ENCODE measurements at places on chromosomes 3 and 15.

DNA sequence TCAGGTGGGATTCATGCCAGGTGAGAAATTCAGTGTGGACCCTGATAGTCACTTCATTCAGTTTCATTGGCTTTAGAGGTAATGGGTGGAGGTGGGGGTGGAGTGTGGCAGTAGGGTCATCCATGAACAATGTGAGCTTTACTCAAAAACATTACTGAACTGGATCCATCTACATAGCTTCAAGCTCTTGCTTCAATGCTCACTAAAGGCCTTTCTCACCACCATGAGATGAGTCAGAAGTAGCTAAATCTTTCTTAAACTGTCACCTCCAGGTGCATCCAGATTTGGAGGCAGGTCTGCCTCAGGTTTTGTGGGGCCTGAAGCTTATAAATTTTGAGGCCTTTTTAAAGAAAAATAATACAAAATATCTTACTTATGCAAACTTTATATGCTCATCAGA, 363.6 kb downstream of the CHST2 start:
- no peak for DNase-seq

DNA sequence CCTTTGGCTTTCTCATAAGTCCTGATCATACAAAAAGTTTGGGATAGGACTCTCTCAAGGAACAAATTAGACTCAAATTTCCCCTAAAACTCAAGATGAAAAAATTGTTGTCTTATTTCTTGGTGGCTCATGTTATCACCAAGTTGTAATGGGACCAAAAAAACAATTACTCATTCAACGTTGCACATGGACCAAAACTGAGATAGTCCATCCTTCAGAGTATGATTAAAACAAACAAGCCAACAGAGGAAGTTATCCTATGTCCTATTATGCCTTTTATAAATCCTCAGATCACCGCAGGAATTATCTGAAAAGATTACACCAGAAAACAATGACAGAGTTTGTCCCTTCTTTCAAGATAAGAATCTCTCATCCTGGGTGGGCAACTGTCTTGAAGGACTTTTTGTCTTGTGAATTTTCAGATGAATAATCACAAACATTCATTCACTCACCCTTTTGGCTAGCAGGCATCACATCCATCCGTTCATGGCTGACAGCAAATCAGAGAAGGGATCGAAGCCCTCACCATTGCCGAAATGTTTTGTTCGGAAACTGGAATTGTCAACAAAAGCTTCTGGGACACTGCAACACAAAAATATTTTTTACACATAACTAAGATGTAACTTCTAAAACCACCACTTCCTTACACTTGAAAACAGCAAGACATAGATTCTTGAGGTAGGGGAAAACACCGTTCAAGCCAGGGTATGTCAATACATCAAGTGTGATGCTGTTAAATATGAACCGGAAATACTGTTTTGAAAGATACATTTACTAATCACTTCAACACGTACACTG, 90.4 kb downstream of the FOXP1 start:
- DNase-seq, result no peak

DNA sequence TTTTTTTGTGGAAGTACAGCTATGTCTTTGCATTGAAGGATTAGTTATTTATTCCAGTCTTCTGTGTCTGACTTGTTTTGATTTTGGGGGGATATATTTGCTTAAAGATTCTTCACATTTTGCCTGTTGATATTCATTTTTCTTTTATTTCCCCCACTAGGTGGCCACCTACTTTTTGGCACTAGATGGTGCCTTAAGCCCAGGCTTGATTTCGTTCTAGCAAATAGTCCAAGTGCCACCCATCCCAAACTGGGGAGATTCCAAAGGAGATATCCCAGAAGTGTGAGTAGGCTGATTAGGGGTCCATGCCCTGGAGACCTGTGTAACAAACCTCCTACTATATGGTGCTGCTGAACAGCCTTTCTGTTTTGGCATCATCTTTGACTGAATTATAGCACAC, 80.0 kb upstream of the SPATA16 start:
- no peak for DNase-seq

DNA sequence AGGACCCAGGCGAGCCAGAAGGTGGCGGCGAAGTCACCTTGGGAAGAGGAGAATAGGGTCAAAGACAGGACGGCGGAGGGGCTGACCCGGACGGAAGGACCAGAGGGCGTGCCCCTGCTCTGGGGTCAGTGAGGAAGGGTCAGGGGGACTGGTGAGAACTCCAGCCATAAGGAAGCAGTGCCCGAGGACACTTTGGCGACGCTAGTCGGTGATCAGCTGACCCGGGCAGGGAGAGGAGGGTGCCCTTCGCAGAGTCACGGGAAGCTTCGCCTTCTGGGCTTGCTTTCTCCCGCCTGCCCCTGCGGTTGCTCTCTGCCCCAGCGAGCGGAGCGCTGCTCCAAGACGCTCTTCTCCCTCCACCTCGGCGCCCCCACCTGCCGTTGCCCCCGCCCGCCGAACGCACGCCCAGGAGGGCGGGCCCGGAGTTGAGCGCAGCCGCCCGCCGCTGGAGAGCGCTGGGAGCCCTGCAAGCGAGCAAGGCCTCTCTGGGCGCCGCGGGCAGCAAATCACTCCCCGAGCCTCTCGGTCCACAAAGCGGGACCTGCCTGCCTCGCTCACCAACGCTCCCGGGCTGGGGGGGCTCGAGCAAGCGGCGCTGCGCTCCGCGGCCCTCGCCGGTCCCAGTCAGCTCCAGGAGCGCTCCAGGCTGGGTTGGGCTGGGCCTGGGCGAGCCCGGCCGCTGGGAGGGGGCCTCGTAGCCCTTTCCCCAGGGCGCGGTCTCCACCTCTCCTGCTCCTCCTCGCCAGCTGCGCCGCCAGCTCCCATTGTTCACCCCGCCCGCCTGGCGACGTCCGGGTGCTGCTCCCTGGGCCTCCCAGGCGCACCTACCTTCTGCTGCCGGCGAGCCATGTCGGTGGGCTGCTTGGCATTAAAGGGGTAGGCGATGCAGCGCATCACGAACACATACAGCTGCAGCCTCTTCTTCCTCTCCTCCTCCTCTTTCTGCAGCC, 1.2 kb downstream of the CADPS start:
- DNase-seq, result no peak

- DNase-seq, result no peak
Measured at GRCh38 chr15:76772776-76773175, 132.4 kb downstream of the SCAPER start.

DNA sequence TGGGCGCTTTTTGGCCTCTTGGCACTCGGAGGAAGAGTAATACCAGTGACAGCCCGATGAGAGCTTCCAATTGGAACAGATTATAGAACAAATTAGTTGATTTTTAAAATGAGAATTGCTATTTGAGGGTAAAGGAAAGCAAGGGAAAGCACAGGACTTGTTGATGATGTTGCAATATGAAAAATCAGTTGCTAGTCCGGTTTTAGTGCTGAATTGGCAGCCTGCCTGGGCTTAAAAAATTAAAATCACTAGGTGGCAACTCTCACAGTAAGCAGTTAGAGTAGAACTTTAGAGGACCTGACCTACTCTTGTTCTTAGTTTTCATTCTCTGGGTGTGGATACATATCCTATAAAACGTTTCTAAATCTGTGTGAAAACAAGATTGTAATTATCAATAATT, 2.1 kb upstream of the SCAANT1 start:
- no peak for DNase-seq

- no peak for DNase-seq
Measured at GRCh38 chr3:99970198-99970597, 144.1 kb downstream of the FILIP1L start.

DNA sequence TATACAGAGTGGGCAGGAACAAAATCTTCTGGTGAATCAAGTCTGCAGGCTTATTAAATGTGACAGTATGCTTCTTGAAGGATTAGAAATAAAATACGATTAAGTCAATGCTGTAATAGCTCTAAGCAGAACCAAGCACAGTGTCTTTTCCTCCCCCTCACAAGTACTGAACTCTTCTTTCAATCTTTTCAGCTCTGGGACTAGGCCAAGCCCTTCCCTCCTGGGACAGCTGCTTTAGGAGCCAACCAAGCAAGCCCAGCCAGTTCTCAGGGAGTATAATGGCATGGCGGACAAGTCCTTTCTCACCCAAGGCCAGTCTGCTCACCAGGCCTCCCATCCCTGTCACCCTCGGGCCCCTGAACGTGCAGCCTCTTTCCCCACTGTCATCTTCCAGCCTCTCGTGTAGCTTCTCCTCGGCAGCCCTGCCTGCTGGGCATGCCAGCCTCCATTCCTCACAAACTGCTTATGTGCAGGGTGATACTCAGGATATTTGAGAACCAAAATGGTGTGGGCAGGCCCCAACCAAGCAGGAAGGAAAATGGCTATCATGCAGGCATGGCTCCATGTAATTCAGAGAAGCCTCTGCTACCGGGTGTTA, 8.4 kb upstream of the PPP1R2 start:
- DNase-seq, result no peak

DNA sequence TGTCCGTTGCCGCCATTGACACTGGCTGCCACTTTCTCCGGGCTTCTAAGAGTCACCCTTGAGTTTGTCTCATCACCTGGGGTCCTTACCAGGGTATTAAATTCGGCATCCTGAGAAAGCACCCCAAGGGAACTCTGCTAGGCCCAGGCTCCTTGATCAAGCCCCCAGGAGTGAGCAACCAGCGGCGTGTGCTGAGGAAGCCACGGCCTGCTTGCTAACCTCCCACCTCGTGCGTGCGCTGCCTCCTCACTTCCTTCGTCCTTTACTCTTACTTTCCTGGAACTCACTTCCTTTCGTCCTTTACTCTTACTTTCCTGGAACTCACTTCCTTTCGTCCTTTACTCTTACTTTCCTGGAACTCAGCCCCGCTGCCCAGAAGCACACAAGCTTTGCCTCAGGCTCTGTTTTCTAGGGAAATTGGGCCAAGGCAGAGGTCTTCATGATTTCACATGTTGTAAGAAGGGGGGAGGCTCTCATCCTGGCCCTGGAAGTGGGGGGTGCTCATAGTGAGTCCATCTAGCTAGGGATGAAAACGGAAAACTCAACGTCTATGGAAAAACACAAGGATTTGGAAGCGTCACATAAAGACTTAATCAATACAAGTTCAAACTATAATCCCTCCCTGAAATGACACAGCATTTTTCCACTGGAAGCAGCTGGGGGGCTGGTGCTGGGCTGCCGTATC, 36.7 kb upstream of the BDH1 start:
- DNase-seq, result no peak

GRCh38 chr3:184737641-184738505, 26.0 kb upstream of the MAGEF1 start:
- DNase-seq, result no peak

DNA sequence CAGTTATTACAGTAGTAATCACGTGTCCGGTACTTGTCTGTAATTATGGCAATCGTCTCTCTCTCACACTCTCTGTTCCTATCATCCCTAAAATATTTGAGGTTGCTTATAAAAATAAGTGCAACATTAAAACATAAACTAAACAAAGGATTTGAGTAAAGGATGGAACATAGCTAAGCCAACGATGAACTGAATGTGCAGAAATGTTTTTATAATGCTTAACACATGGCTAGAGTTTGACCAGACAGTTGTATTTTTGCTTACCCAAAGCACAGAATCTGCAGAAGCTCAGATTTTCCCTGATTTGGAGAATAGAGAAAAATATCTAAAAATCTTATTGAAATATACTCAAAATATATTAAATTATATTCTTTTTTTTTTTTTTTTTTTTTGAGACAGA, 1030.9 kb downstream of the NAALADL2 start:
- no peak for DNase-seq

DNA sequence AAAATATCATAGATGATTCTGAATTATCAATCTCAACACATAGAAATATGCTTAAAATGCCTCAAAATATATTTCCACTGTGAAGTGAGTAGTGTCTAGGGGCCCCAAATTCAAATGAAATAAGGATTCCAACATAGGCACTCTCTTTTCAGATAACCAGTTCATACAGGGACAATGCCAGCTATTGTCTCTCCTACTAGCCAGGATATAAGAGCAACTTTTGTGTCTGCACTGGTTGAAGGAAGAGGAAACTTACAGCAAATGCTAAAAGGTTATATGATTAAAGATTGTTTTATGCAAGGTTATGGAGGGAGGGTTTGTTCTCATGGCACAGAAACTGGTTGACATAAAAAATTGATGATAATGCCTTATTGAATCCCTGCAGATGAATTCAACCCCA, 579.4 kb upstream of the ALCAM start:
- no peak for DNase-seq

GRCh38 chr3:95184038-95184437, 1121.2 kb downstream of the NSUN3 start:
- no peak for DNase-seq

DNA sequence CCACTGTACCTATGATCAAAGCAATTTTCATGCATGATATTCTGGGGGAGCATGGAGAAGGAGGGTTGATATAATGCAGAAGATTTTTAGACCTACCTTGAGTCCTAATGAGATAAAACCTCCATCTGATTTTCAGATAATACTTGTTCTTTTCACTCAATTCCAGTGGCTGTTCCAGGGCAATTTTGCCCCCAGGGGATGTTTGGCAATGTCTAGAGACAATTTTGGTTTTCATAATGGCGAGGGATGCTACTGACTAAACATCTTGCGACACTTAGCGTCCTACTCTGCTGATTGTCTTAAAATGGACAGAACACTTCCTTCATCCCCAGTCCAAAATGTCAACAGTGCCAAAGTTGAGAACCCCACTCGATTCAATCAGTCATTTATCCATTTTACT, 26.6 kb downstream of the AGBL1 start:
- DNase-seq, result no peak

- no peak for DNase-seq
Measured at GRCh38 chr3:37904601-37905000, 42.9 kb downstream of the CTDSPL start.

DNA sequence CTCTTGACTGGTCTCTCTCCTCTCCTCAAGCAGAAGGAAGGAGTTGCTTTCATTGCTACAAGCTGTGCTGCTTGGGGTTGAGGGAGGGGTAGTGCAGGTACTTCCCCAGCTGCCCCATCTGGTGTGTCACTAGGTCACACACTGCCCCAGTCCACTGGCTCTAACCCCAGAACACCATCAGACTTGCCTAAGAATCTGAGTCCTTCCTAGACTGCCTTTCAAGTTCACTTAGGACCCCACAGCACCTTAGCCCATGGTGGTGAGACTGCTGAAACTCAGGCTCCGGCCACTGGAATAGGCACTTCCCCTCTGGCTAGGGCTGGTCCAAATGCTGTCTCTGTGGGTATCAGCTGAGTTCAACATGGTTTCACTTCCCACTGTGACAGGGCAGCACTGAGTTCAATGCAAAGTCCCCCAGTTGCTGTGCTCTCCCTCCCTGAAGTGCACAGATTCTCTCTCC, 279.7 kb upstream of the GOLGA6L4 start:
- no peak for DNase-seq

DNA sequence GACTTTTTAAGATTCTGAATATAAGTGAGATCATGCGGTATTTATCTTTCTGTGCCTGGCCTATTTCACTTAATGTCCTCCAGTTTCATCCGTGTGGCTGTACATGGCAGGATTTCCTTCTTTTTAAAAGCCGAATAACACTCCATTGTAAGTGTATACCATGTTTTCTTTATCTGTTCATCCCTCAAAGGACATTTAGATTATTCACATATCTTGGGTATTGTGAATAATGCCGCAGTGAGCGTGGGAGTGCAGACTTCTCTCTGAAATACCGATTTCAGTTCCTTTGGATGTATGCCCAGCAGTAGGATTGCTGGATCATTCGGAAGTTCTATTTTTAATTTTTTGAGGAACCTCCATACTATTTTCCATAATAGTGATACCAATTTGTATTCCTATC, 136.1 kb downstream of the APBA2 start:
- no peak for DNase-seq

GRCh38 chr3:13364602-13365271, 55.4 kb downstream of the NUP210 start:
- no peak for DNase-seq

- DNase-seq, result no peak
Measured at GRCh38 chr3:57512166-57512565, 32.0 kb downstream of the DNAH12 start.
